ENCODE measurements at places on chromosomes 1 and 21.
A peak's percentile ranks its signal among the peaks of the same experiment; 100 is the strongest.

DNA sequence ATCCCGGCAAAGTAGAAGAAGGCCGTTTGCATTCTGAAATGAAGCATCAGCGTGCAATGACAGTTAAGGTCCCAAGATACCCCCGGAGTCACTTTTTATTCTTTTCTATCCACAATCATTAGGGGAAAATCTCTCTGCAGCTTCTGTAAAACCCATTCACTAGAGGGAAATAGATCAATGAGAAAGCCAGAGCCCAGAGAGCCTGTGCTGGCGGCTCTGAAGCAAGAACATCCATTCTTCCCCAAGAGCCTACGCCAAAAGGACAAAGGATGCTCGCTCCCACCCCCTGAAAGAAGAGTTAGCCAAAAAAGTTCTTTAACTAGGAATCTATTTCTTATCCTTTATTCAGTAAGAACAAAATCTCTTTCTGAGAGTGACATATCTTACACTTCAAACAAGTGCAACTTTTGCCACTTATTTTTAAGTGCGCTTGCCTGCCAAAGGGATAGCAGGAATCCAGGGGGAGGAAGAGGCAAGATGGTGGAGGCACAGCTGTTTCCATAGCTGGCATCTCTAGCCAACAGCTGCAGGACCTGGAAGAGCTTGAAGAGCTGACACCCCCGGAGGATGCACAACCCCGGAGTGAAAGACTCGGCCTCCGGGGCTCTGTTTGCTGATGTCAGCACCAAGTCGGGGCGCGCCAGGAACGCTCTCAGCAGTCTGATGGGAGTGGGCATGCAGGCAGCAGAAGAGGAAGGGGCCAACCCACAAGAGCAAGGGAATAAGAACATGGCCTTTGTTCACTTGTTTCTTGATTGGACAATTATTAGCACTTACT, 68.7 kb downstream of the KCNN3 start:
- DNase-seq = no peak

GRCh38 chr1:13228343-13228781, 2.4 kb upstream of the PRAMEF18 start:
- peak; percentile 39 for DNase-seq

DNA sequence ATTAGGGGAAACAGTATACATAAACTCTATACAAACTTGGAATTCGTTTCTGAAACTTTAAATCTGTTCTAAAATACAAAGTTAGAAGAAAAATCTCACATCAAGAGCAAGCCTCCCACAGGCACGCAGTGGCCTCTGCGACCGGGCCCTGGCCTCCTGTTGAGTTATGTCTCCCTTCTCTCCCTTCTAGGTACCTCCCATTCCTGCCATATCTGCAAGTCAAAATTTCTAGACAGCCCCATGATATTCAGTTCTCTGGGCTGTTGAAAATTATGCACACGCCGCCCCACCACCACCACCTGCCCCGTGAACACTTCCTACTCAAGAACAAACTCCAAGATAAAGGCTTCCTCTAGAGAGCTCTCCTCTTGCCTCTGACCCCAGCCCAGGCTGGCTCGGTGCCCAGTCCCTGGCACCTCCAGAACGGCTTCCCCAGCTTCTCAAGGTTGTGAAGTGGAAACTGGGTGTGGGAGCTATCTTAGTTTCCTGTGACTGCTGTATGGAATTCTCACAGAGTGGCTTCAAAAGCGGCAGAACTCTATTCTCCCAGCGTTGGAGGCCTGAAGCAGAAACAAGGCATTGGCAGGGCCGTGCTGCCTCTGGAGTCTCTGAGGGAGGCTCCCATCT, 37.7 kb upstream of the LRP8 start:
- peak; percentile 38 for DNase-seq

DNA sequence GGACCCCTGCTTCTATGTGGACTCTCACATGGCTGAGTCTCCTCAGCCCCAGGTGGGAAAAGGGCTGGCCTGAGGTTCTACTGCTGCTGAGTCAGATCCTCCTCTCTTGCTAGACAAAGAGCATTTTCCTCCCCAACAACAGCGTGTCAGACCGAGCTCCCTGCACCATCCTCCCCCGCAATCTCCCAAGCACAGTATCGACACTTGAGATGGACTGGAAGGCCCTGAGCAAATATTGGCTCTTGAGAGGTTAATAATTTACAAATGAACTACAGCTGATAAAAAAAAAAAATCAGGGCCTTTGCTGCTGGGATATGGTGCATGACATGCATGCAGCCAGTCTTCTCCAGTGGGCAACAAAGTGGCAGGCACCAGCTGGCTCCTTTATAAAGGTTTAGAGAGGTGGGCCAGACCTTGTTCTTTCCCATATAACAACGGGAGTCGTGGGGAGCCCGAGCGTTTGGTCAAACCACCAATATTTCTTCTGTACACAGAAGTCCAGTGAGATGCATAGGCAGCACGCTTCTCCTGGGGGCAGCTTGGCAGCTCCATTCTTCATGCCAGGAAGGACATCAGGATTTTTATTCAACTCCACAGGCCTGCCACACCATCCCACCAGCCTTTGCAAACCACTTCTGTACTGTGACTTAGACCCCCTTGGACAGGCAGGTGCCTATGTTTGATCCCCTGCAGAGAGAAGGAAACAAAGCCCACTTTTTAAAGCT, 55.4 kb upstream of the CAMK1G start:
- no peak for DNase-seq

DNA sequence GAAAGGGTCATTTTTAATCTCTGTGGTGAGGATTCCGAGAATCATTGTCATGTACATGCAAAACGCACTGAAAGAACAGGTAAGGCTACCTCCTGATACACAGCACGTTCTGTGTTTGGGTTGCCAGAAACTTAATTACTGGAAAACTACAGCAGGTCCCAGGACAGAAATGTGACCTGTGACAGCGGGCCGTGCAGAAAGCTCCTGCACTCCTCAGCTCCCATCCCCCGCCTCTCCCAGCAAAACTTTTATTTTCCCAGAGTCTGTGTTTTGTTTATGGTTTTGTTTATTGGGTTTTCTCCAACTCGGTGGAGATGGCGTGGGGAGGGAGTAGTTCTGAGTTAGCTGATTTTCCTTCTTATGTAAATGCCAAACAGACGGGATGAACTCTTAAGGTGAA, 44.7 kb downstream of the SLC44A3 start:
- DNase-seq = no peak

- DNase-seq = no peak
Observed at GRCh38 chr1:209703834-209704504, 677 bp upstream of the HSD11B1 start.

DNA sequence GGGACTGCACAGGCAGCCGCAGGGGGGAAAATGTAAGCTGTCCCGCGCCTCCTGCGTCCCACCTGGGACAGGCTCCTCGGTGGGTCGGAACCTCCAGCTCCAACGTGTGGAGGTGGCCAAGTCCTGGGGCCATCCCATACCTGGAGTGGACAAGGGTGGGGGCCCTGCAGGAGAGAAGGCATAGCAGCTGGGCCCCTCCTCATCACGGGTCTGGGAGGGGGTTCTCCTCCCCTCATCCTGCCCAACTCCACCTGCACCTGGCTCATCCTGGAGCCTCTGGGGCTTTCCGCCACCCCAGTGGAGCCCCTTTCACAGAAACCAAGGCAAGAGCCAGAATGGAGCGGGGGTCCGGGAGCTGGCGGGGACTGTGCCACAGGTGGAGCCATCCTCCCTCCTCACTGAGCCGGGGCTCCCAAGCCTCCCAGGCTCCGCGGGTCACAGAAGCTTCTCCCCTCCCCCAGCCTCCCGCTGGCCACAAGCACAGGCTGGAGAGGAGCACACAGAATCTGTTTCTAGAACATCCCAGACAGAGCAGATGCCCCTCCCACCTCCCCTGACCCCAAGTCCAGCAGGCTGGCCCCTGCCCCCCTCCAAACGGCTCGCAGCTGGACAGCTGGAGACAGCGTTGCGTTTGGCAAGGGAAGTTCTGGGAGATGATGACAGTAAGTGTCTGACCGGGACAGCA, 65.8 kb downstream of the MEGF6 start:
- DNase-seq = no peak

DNA sequence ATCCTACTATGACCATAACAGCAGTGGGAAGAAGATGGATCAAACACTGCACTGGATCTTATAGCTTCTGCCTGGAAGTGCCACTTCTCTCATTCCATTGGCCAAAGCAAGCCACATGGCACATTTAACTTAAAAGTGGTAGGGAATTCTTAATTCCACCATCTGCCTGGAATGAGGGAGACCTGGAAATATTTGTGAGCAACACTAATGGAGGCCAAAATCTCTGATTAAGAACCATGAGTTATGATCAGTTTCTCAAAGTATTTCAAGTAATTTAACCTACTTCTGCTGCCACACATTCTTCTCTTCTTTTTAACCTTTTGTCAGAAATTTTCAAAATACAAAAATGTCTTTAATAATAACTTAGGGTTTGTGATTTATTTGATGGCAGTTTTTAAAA, 154.0 kb upstream of the C1orf87 start:
- no peak for DNase-seq

DNA sequence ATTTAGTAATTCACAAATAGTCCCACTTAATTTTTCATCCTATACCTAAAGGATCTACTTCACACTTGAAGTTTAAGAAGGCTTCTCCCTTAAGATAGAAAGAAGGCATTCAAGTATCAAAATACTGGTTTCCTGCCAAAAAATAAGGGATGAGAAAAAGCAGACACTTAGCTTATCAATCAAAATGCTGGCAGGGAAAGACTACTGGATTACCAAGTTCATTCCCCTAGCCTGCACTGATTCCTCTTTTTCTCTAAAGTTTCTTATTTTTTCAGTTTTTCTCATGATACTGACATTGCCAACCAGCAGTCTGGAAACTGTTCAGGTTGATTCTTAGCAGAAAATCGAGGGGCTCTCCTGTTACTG, 204.6 kb downstream of the GABPA start:
- no peak for DNase-seq

DNA sequence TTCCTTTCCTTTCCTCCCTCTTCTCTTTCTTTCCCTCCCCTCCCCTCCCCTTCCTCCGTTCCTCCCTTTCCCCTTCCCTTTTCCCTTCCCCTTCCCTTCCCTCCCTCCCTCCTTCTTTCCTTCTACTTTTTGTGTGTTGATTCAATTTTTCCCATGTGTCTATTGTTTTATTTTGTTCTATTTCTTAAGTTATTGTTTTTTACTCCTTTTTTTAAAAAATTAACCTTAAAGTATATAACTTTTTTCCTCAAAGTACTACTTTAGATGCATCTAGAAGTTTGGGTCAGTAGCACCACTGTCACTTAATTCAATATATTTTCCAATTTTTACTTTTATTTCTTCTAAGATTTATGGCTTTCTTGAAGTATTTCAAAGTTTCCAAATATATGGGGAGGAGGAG, 448.2 kb upstream of the VAMP3 start:
- no peak for DNase-seq

DNA sequence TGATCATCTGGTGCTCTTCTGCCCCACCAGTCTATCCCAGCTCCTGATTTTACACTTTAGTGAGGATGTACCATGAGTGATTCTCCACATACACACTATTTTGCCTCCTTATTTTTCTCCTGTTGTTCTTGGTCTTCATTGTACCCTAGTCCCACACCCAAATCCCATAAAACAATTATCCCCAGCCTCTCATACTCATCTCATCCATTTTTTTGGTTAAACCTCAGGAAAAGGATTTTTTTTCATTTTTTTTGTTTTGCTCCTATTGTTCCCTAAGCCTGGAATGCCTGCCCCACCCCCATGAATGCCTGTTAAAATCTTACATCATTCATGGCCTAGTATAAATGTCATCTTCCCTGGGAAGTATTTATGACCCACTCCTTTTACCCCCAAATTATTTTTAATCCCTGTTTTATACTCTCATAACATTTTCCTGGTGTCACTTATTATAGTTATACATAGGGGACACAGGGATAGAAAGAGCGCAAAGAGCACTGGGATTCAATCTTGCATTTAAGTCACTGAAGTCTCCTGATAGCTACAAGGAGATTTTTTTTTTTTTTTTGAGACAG, 4.9 kb upstream of the LINGO4 start:
- no peak for DNase-seq

GRCh38 chr1:10987840-10988417, 24.5 kb upstream of the TARDBP start:
- no peak for DNase-seq

- no peak for DNase-seq
Observed at GRCh38 chr1:89605692-89606091, 27.2 kb upstream of the LRRC8C start.

- no peak for DNase-seq
Observed at GRCh38 chr1:67892476-67893125, 59.3 kb upstream of the GNG12 start.

GRCh38 chr1:180184041-180184440, 29.4 kb downstream of the QSOX1 start:
- DNase-seq = no peak

- peak; percentile 89 for DNase-seq
Observed at GRCh38 chr21:42614811-42615351, 38.5 kb upstream of the PDE9A start.

DNA sequence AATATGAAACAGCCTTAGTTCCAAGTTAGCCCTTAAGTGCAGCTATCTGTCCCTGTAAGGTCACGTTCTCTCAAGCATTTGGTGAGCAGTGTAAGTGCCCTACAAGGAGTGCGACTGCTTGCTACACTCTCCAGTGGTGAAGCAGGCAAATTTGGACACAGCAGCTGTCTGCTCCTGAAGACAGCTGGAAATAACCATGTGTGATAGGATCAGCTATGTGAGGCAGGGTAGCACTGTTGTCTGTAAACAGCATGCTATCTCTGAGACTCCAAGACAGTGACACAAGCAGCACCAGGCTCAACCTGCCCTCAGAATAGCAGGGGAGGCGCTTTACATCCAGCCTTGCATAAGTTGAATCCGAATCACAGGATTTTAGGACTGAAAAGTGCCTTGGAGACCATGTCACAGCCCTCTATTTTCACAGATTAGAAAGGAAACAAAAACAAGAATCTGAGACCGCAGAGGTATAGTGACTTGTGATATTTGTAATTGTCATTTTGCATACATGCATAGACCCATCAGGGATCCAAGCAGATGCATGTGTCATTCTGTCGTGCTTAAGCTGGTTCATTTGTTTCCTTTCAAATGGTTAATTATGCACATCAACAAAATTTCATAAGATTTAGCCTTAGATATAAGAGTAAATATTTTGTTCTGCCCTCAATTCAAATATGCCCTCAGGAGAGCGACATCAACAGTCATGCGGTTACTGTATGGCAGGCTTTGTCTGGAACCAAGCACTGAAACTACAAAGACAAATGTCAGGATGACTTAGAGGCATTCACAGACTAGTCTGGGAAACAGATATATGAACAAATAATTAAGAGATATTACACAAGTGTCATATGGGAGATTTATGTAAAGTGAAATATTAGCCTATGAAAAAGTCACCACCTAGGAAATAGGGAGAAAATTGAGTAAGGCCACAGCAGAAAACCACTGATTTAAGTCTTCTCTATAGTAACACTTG, 134.9 kb upstream of the NRIP1 start:
- peak; percentile 15 for DNase-seq

DNA sequence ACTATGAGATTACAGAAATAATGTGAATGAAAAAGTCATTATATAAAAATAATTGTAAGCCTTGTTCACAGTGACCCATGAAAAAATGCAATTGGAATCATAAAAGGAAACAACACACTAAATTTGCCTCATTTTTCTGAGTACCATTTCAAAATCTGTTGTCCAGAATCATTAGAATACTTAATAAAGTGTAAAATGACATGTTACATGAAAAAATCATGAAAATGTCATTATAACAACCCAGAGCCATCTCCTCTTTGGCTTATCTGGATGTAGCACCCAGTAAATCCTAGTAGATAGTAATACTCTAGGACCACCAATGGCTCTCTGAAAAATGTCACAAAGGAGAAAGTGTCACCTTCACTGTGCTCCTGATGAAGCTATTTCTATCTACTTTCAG, 76.5 kb downstream of the DDAH1 start:
- no peak for DNase-seq
